Sciatic nerve (tissue), 2 donors: ENCODE measurements at places on chromosomes 11 and 22.

DNA sequence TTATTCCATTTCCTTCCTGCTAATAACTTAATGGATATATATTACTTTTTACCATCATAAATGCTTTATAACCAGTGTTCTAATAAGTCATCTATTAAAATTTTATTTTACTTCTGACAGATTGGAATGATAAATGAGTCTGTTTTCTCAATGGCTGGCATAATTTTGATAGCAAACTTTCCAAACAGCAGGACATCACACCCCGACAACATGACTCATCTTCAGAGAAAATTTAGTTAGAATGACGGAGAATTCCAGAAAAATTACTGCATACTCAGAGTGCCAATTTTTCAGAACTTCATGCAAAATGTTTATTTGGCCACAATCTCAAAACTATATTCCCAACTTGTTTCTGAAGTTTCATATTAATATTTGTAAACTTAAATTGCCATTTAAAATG, 174.4 kb downstream of the SWAP70 start:
- no peak for DNase-seq

- DNase-seq: no peak
Observed at GRCh38 chr11:108037636-108038035, 28.9 kb downstream of the CUL5 start.

GRCh38 chr11:80417681-80418080, 976.9 kb upstream of the TENM4 start:
- DNase-seq: no peak

GRCh38 chr22:21734540-21735199, 924 bp downstream of the YPEL1 start:
- DNase-seq: no peak

DNA sequence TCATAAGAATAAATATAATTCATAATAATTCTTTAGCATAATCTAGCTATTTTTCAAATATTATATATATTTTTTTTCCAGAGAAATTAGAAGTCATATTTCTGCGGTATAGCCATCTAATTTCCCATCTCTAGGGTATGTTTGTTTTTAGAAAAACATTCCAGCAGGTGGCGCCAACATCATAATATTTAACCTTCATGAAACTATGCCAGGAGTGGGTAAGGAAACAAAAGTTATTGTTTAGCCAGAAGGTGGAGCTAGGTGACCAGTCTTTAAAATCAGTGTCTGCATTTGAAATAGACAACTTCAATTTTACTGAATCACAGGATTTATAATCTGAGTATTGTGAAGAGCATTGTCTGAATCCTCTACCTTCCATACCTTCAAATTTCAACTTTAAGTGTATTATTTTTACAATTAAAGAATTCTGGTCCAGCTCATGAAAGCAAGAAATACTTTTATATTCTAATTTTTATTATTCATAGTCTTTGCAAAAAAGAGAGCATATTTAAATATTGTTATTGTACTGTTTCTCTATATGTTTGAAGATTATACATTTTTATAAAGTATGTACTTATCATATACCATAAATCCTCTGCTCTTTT, 15.7 kb upstream of the CCDC179 start:
- DNase-seq: peak; percentile 63

- DNase-seq: no peak
Observed at GRCh38 chr11:69702769-69703452, 911 bp downstream of the FGF19 start.

DNA sequence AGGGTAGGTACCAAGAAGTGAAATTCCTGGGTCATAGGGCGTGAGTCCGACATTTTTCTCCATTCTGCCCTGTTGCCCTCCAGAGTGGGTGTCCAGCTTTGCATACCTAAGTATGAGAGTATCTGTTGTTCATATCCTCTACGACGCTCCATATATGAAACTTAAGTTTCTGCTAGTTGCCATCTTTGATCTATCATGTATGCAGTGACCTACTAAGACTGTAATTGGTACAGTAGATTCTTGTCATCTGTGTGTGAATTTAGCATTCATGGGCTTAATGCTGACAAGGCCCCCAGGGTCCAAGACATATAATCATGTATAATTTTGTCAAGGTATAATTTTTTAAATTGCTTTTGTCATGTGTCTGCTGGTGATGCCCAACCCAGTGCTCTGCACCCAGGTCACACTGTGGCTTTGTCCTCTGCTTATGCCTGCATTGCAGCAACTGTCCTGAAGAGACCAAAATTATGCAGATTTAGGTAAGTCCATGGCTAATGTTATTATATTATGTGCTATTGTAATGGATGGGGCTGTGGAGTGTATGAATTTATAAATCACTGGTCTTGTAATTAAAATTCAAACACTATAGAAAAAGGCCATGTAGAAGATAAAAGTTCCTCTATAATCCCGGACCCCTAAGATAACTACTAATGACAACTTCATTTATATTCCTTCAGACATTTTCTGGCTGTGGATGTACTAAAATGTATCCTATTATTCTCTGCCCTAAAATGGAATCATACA, 12.2 kb downstream of the NEAT1 start:
- no peak for DNase-seq

- no peak for DNase-seq
Observed at GRCh38 chr11:95892492-95892891, 31.4 kb downstream of the MTMR2 start.

- DNase-seq: no peak
Observed at GRCh38 chr22:40766956-40767355, 52.2 kb downstream of the SLC25A17 start.

DNA sequence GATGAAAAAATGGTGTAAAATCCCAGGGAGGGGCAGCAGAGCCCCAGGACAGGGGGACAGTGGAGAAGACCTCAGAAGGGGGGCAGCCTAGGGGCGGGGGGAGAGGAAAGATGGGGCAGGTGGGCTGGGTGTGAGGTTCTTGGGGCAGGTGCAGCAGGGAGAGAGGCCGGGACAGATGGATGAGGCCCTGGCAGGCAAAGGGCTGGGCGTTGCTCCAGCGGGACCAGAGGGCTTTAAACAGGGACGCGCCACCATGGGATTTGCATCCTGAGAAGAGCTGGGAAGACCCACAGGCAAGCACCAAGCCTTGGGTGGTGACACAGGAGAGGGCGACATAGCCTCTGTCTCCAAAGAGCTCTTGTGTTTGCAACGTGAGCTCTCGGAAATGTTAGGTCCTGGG, 1342.8 kb downstream of the TBC1D22A start:
- DNase-seq: no peak

DNA sequence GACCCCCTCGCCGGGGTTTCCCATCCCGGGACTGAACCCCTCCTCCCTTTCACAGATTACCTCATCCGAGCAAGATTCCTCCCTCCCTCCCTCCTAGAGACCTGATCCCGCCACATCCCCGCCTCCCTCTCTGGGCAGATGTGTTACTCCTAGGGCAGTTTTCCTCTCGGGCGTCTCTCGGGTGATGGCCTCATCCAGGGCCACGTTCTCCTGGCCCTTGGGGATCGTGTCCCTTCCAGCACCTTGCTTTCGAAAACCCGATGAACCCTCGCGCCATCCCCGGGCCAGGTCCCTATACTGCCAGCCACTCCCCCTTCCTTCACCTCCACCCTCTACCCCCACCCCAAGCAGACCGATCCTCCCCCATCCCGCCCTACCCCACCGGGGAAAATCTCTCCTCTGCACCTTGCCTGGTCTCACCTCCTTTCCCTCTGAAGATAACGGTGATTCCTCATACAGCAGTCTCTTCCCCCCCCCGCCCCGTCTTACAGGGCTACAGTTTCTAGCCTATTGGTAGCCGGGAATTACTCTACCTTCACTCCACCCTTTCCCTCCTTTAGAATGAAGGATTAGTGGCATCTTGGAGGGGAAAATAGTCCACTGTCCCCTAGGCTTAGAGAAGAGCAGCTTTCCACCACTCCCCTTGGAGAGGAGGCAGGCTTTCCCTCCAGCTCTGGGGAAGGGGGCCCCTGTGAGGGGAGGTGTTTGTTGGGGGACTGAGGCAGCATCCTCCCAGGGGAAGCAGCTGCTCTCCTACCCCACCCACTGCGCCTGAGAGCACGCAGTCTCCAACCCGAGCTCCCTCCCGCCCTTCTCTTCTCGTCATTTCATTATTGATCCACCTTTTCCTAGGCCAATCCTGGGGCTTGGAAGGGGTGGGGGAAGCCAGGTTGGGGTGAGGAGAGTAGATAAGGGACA, 1.2 kb downstream of the KMT2A start:
- peak; percentile 59 for DNase-seq

DNA sequence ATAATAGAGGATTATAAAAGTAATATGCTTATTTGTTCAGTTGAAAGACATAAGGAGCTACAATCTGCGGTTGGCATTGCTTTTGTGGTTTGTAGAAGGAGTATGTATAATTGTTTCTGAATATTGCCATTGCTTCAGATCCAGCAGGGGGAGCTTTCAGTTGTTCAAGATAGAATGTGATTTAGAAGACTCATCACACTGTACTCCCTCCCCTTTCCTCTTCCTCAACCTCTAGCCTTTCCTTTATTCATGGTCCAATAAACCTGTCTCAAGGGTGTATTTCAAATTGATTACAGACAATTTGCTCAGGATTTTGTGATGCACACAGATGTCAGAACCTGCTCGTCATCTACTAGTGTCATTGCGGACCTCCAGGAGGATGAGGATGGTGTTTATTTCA, 9.8 kb downstream of the PRMT3 start:
- no peak for DNase-seq

DNA sequence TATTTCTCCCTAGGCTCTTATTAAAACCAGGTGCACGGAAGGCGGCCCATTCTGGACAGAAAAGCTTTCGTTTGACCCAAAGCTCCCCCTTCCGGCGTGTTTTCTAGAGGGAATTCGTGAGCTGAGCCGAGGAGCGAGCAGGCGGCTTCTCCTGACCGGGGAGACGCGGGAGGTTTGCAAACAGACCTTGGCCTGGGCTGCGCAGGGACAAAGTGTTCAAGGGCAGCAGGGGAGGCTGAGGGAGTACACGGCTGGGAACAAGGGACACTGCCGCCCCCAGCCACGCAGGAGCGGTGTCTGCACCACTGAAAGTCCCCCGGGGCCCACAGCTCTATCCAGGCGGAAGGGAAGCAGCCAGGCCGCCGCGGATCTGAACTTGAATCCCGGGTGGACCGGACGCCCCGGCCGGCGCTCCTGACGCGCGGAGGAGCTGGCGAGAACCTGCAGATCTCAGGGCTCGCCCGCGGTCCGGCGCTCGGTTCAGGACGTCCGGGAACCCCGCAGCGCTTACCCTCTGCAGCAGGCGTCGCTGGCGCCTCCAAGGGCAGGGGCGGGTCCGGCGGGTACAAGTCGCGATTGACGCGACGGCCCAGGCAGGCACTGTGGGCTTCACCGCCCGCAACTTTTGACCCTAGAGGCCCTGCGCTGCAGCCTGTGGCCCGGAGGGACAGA, 101.9 kb downstream of the WT1 start:
- DNase-seq: peak; percentile 83

- no peak for DNase-seq
Observed at GRCh38 chr11:125258291-125259032, 93.9 kb downstream of the PKNOX2 start.

DNA sequence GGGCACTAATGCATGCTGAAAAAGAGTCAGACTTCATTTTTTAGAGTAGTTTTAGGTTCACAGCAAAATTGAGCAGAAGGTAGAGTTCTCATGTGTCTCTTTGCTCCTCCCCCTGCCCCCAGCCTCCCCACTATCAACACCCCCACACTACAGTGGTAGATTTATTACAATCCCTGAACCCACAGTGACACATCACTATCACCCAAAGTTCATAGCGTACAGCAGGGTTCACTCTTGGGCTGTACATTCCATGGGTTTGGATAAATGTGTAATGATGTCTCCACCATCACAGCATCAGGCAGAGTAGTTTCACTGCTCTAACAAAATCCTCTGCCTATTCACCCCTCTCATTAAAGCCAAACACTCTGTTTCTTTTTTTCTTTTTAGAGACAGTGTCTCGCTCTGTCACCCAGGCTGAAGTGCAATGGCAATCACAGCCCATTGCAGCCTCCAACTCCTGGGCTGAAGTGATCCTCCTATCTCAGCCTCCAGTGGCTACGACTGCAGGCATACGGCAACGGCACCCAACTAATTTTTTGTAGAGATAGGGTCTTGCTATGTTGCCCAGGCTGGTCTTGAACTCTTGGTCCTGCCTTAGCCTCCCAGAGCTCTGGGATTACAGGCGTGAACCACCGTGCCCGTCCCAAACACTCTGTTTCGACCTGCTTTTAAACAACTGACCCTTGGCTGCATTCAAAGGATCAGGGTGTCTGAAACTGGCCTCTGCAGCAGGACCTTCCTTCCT, 4.1 kb downstream of the BEST1 start:
- no peak for DNase-seq

DNA sequence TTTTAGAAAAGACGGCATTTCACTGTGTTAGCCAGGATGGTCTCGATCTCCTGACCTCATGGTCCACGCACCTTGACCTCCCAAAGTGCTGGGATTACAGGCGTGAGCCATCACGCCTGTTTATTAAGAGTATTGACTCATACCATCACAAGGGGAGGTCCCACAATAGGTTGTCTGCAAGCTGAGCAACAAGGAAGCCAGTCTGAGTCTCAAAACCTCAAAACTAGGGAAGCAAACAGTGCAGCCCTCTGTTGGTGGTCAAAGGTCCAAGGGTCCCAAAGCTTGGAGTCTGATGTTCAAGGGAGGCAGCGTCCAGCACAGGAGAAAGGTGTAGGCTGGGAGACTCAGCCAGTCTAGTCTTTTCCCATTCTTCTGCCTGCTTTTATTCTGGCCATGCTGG, 32.8 kb upstream of the LDLRAD3 start:
- DNase-seq: no peak

DNA sequence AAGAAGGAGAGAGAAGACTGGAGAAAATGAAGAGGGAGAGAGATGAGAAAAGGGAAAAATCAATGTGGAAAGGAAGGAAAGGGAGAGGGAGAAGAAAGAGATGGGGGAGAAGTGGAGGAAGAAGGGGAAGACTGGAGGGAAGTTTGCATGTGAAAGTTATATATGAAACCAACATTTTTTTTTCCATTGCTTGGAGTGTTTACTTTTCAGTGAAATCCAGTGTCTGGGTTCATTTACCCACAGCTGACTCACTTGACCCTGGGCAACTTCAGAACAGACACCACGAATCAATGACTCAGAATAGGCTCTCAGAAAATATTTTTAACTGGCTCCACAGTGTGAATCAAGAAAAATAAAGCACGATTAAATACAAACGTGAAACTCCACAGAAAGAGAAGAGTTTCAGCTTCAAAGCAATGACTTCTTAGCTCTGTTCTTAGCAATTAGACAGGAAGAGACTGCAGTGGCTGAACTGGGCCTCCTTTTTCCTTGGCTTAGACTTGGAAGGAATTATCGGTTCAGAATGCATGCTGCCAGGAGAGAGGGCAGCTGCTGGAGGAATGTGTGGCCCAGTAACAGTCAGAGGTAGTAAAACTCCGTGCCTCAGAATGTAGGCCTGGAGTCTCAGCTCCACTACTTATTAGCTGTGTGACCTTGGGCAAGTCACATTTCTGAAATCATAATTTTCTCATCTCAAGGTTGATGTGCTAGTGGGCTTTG, 237.5 kb downstream of the MIAT start:
- no peak for DNase-seq

DNA sequence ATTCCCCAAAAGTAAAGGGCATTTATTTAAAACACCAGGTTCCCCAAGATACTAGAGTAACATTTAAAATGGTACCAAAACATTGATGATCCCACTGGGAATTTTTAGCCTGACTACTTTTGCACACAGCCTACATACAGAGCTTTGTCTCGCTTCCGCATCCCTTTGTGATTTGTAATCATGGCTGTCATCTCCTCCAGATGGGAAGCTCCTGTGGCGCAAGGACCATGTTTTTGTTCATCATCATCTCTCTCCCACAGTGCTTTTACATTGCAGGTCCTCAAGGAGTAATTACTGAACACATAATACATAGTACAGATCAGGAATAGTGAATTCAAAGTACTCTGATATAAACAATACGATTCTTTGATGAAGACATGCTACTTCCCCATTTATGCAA, 231.2 kb upstream of the MTNR1B start:
- DNase-seq: no peak
